GM23248 (cell line): ENCODE measurements at places on chromosomes 11 and 22. TPM values are rescaled to one million over a fixed set of nuclear protein-coding genes. Genes with fewer than 3 reads are reported as not detected.

Gene BLID
- polyA plus RNA-seq, result 0.84 and 2.9 TPM in 2 replicates

Gene MS4A1
- polyA plus RNA-seq, result 0.13 and 0.20 TPM in 2 replicates

Gene PLAAT4
- 0.84 and 1.2 TPM in 2 replicates for polyA plus RNA-seq

Gene C22orf23
- polyA plus RNA-seq, result 0.82 and 1.1 TPM in 2 replicates

Gene OR51B4
- polyA plus RNA-seq, result not detected in 2 replicates
